ENCODE measurements at places on chromosomes 6 and 20. TPM values are rescaled to one million over a fixed set of nuclear protein-coding genes. Genes with fewer than 3 reads are reported as not detected.

The LY6G6C gene
- total RNA-seq, result not detected

The TFAP2D gene
- not detected for total RNA-seq

The CYP39A1 gene
- 0.20 TPM for total RNA-seq

The MYB gene
- total RNA-seq, result not detected

The HLA-DRA gene
- not detected for total RNA-seq
